ENCODE measurements at places on chromosomes 13 and 19.

- peak; percentile 15 for DNase-seq
These were observed 294.8 kb downstream of the TSHZ3 start for GRCh38 chr19:31054430-31054829.

- DNase-seq = no peak
These were observed 1.0 kb upstream of the PGLS start for GRCh38 chr19:17510220-17510993.

- DNase-seq = no peak
These were observed 8.2 kb upstream of the SBK3 start for GRCh38 chr19:55553217-55554182.

- no peak for DNase-seq
These were observed 18.9 kb downstream of the CCDC97 start for GRCh38 chr19:41328842-41329225.

Data from CD4-positive, alpha-beta T cell treated with Interleukin-1 beta for 1 hour (primary cell).